Amniotic epithelial cell (primary cell): ENCODE measurements at places on chromosomes 6 and 20.

GRCh38 chr6:12866422-12867029 lies 150.0 kb downstream of the PHACTR1 start:
- no peak for DNase-seq

DNA sequence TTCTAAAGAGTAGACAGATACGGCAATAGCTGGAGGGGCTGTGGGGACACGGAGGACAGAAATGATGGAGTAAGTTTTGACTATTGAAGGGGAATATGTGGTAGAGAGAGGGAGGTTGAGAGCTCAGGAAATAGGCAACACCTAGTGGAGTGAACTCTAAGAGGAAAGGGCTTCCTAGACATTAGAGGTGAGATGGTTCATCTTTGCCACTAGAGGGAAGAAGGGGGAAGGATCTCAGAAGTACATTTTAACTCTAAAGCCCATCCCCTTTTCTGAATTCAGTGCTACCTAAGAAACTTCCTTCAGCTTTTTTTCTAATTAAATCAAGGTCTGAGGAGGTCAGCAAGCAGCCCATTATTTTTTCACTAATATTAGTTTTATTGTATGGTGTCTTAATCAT lies 689.4 kb upstream of the MAP3K7 start:
- DNase-seq: peak; percentile 1

DNA sequence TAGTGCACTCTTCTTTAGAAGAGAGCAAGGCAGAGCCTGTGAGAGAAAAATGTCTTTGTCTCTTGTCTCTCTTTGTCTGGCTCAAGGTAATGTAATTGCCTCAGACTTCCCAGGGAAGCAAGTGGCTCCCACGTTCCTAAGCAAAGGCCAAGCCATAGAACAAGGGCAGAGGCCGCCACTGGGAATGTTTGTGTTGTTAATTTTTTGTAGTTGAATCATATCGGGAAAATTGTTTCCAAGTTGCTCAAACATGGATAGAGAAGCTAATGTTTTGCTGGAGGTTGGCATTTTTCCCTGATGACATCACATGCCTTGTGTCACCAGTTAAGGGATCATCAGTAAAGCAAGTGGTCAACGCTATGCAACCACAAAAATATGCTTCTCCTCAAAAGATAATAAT lies 211.5 kb upstream of the FOXA2 start:
- peak; percentile 100 for DNase-seq

GRCh38 chr6:6503191-6503590 lies 85.3 kb upstream of the LY86 start:
- no peak for DNase-seq

DNA sequence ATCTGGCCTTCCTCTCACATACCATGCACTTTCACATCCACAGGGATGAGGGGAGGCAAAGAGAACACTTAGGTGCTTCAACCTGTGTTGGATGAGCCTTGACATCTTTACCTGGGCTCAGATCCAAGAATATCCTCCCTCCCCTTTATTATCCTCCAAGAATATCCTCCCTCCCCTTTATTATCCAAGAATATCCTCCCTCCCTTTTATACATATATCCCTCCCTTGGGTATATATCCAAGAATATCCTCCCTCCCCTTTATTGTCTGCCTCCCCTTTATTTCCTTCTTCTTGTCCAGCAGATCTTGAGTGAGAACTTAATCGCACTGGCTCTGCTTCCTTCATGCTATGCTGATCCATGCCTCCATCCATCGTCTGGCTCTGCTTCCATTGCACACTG lies 30.3 kb downstream of the LAMA4 start:
- no peak for DNase-seq

DNA sequence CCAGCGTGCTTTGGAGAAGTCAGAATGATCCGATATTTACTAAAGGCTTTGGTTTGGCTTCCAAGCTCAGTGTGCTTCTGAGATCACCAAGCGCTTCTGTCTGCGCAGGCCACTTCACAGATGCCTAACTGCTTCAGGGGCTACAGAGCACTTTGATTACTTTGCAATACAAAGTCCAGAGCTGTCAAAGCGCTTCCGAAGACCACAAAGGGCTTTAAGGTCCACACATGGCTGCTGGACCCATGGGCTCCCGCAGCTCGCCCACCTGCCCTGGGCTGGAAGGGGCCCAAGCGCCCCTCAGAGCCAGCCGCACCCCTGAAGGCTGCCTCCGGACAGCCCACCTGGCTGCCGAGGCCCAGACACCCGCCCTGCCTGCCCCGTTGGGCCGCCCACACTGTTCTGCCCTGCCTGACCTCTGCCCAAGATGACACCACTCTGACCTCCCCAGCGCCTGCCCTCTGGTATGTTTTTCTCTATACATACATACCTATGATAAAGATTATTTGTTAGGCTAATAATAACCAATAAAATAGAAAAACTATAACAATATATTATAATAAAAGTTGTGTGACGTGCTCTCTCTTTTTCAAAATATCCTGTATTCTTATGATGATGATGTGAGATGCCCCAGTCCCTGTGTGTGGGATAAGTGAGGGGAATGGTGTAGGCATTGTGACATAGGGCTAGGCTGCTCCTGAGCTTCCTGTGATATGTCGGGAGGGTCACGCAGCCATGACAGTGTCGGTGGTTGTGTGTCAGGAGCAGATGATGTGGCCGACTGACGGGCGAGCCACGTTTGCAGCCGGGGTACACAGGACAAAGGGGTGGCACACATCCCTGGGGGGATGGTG lies 22.6 kb downstream of the DYNLT1 start:
- no peak for DNase-seq

GRCh38 chr6:53326372-53327016 lies 22.3 kb downstream of the ELOVL5 start:
- DNase-seq: peak; percentile 100

GRCh38 chr6:69914015-69914485 lies 47.7 kb downstream of the COL19A1 start:
- DNase-seq: no peak

GRCh38 chr6:155830531-155830930 lies 374.9 kb upstream of the NOX3 start:
- no peak for DNase-seq

DNA sequence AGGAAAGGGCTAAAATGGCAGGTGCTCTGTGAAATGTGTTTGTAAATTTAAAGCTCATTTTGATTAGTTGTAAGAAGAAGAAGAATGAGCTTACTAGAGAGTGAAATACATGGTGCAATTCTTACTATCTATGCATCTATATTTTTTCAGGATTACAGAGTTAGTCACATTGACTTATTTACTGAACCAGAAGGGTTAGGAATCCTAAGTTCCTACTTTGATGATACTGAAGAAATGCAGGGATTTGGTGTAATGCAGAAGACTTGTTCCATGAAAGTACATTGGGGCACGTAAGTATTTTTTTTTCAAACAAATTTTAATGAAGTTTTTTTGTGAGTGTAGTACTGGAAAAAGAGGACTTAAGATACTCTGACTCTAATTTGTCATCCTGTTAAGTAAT lies 99.3 kb downstream of the RTN4IP1 start:
- peak; percentile 68 for DNase-seq

DNA sequence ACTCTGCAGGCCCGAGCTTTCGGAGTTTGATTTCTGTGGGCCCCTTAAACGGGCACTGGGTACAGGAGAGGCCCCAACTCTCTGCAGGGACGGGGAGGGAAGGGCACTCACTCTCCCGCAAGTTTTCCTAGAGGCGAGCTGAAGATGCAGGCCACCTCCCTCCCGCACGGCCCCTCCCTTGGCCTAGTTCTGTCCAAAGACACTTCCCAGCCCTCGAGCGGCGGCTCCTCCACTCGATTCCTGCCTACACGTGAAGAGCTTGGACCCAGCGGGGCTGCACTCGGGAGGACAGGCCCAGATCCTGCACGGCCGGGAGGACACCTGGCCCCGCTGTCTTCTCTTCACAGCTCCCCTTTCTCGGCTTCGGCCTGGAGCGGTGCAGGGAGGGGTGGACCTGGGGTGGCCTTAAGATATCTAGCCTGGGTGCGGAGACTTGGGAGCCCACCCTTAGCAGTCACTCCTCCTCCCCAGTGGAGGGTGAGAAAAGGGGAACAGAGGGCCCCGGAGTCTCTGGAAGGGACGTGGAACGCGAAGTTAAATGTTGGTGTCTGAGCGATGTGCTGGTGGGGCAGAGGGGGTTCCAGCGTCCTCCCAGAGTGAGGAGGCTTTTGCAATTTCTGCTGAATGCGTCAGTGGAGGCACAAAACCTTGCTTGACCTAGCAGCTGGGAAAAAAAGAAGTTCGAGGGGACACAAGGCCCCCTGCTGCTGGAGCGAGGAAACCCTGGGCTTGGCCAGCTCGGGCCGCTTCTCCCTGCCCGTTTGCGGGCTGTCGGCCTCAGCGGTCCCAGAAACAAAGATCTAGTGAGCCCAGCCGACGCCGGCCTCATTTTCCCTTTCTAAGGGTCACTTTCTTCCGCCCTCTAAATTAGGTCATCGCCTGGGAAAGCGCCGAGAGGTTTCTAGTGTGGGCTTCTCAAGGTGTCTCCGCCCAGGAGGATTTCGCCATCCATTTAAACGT lies 4.9 kb downstream of the OLIG3 start:
- no peak for DNase-seq

- DNase-seq: no peak
Observed at GRCh38 chr6:31614684-31615578, at the start of gene AIF1. AIF1 (plus strand) TSS chr6:31615234; CDS start chr6:31615330, 96 bp downstream.

DNA sequence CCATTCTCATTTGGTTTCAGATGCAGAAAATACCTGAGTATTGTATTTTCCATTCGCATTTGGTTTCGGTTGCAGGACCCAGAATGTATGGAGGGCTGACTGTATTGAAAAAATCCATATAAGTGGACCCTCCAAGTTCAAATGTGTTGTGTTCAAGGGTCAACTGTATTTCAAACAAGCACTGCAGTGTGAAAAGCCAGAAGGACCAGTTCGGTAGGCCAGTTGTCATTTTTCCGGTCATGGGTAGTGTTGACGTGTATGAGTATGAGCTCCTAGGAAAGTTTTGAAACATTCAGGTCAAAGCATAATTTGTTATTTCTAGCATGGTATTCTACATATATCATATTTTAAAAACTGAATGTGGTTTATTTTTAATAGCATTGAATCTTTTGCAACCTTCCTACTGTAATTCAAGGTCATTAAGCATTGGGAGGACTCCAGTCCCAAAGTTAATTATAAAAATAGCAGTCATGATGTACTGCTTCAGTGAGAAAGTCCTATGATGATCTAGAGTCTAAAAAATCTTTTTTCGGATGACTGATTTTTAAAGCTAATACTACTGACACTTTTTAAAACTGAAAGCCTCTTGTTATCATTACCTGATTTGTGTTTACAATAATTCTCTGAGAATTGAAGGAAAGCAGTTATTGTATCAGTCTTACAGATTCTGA lies 18.9 kb downstream of the NHSL1 start:
- DNase-seq: no peak

DNA sequence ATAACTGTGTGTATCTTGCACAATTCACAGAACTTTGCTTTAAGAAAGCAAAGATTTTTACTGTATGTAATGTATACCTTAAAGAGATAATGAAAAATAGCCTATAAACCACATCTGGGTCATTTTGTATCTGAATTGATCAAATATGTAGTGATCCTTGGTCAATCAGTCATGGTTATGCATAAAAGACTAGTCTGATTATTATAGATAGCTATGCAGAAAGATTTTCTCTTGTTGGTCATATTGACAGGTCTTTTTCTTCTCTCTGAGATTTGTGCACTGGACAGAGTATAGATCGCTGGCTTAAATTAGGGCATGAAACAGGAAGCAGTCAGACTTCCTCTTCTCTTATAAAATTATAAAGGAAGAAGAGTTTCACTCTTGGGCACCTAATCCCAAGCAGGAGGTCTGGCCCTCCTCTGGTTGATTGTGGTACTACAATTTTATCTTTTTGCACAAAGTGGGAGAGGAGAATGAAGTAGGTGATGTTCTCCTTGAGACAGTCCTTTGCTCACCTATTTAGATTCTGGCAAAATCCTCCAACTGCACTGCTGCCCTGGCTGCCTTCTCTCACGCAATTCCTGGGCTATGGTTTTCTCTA lies 380.9 kb upstream of the RGS17 start:
- peak; percentile 19 for DNase-seq

GRCh38 chr6:41967312-41968287 lies 26.0 kb upstream of the CCND3 start:
- peak; percentile 45 for DNase-seq

DNA sequence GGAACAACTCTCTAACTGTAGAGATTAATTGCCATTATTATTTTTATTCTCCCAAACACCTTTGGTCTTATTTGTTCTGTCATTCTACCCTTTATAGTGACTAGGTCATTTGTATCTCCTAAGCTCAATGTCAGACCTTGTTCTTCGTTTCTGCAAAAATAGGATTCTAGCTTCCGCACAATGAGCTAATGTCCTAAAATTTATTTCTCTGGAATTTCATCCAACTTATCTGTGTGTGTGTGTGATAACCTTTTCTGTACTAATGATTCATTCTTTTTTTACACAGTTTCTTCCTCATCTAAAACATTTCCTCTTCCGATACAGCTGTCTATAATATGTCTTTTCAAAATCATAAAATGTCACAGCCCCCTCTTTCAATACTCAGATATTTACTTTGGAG lies 84.5 kb downstream of the DOK5 start:
- no peak for DNase-seq

DNA sequence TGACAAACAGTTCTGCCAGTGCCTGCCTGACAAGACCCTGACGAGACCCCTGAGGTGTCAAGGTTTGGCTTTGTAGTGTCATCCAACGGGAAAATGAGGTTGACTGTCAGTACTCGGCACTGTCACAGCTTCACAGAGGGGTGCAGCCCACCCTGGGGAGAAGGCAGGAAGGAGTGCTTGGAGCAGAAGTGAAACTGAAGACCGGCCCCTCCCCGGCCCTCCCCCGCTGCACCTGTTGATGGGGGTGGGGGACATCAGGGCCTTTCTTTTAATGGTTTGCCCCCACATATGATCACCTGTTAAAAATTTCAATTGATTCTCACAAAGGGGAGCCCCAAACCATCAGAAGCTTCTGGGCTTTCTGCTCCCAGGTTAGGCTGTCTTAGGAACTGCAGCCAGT lies 6.8 kb downstream of the PMEPA1 start:
- DNase-seq: no peak

DNA sequence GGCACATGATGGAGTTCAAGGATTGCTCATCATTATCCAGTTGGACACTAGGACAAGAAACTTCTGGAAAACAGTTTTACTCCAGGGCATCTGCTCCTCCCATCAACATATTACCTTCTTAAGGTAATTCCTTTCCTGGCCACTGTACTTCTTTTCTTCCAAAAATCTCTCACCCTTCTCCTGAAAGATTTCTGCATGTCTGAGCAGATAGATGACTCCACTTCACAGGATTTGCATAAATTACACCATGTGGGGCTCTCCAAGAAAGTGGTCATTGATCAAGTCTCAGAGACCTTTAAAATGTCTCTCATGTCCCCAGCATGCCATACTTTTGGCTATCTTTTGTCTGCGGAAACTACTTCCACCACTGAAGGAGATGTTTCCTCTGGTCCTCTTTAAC lies 103.2 kb upstream of the TNFAIP3 start:
- no peak for DNase-seq

GRCh38 chr6:43942011-43942442 lies 172.0 kb downstream of the VEGFA start:
- DNase-seq: no peak
